ENCODE measurements at places on chromosomes 7 and 10.

DNA sequence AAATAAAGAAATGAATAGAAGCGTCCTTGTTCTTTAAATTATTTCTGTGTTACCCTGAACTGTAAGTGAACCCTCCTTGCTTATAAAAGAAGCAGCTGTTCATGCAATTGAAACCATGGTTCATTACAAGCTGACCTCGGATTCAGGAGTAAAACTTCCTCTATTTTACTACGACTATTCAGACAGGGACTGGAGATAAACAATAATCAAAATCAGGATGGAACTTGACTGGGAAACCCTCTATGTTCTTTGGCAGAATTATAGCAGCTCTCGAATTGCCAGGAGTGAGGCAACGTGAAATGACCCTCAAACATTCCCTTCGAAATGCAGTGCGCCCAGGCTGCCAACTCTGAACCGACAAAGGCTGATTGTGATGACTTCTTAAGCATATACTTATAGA lies 172.1 kb downstream of the CYP26A1 start:
- DNase-seq: no peak

GRCh38 chr7:111931958-111932357 lies 274.2 kb downstream of the DOCK4 start:
- DNase-seq: no peak

- DNase-seq: no peak
Observed at GRCh38 chr10:72250666-72251065, 23.1 kb upstream of the DDIT4 start.

- no peak for DNase-seq
Observed at GRCh38 chr7:113460067-113460466, 341.7 kb upstream of the SMIM30 start.

DNA sequence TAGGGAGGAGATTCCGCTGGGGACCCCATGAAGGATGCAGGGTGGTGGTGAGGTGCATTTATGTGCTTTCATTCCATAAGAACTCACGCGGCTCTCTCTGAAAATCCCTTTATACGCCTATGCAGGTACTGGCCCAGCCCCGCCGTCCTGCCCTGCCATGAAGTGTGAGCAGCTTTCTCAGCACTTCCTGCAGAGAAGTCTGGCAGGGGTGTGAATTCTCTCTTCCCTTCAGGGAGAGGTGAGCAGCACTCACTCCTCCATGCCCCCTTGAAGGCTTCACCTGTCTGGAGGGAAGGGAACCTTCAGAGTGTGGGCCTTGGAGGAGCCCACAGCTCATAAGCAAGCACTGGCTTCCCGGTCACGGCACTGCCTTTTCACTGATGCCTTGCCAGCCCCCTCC lies 34.0 kb downstream of the PPP2R2D start:
- DNase-seq: no peak

- no peak for DNase-seq
Observed at GRCh38 chr7:80324032-80324431, 187.8 kb downstream of the GNAT3 start.

GRCh38 chr7:128731184-128731583 lies 8.0 kb upstream of the CALU start:
- DNase-seq: no peak

- DNase-seq: no peak
Observed at GRCh38 chr10:12914111-12914510, 87.4 kb downstream of the CCDC3 start.

GRCh38 chr10:13712837-13713581 lies 126.2 kb downstream of the PRPF18 start:
- DNase-seq: no peak

- no peak for DNase-seq
Observed at GRCh38 chr10:46312953-46313352, 26.2 kb downstream of the ANTXRL start.

- no peak for DNase-seq
Observed at GRCh38 chr10:15651175-15651574, 68.5 kb downstream of the ITGA8 start.

GRCh38 chr10:131729361-131729760 lies 171.4 kb upstream of the PPP2R2D start:
- DNase-seq: no peak

- DNase-seq: no peak
Observed at GRCh38 chr7:139041378-139042085, 5.7 kb upstream of the ZC3HAV1L start.

- no peak for DNase-seq
Observed at GRCh38 chr7:24763303-24763901, 6.1 kb upstream of the GSDME start.
